Fibroblast of lung (primary cell): ENCODE measurements at places on chromosomes 2 and 18.

DNA sequence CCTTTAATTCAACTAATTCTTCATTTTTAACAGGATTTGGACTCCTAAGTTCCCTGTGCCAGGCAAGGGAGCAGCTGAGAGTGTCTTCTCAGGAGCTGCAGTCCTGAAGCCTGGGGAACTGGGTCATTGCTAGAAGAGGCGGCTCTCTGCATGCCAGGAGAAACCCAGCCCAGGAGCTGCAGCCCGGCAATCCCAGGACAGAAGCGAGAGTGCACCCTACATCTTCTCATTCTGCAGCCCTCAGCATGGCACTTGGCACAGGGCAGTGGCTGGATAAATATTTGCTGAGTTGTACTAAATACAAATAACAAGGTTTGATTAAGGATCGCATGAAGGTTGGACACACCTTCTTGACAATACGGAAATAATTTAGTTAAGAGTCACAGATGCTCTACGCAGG, 244.9 kb upstream of the PXDN start:
- DNase-seq = no peak

- no peak for DNase-seq
Observed at GRCh38 chr2:40957508-40957907, 505.6 kb upstream of the SLC8A1 start.

DNA sequence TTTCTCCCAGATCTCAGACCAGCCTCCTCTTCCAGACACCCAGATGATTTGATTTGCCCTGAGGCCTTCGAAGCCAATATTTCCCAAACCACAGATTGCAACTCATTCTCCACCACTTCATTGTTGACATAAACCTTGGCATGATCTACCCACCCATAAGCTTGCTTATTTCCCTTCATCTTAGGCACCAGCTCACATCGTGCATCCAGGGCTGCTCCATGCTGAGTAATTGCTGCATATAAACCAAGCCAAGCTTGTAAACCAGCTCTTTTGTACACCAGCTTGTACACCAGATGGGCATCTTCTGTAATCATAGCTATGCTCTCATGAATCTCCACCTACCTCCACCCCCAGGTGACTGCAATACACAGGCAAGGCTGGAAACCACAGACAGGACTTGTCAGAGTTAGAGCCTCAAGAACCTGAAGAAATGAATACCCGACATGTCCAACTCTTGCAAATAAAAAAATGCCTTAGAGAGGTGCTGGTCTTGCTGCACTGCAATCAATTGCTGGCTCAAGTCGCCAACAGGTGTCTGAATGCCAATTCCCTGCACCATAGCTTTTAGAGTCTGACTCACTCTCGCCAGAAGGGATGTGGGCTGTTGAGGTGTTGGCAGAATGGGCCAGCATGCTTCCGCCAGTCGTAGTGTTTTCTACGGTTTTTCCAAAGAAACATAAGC, 31.5 kb downstream of the TRABD2A start:
- DNase-seq = peak; percentile 61

GRCh38 chr2:70388128-70388527, 86.3 kb upstream of the FAM136A start:
- DNase-seq = no peak

DNA sequence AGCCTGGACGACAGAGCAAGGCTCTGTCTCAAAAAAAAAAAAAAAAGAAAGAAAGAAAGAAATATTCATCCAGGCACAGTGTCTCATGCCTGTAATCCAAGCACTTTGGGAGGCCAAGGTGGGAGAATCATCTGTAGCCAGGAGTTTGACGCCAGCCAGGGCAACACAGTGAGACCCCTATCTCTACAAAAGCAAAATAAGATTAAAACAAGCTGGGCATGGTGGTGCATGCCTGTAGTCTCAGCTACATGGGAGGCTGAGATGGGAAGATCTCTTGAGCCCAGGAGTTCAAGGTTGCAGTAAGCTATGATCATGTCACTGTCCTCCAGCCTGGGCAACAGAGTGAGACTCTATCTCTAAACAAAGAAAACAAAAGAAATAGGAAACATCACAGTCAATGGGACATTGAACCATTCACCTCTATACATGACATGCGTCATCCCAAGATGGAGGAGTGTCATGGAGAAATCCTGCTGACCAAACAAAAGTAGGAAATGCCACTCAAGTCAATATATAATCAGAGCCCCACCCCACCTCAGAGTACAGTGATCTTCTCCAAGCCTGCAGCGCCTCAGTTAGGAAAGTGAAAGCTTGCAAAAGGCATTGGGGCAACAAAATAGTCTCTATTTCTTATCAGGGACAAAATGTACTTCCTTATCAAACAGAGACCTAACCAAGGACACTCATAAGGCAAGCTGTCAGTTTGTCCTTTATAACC, 9.8 kb downstream of the FEV start:
- DNase-seq = no peak

- DNase-seq = no peak
Observed at GRCh38 chr2:221494556-221494955, 77.5 kb downstream of the EPHA4 start.

- no peak for DNase-seq
Observed at GRCh38 chr2:3208591-3208990, 169.0 kb downstream of the EIPR1 start.

GRCh38 chr18:5287854-5288253, 7.7 kb downstream of the ZBTB14 start:
- DNase-seq = no peak

DNA sequence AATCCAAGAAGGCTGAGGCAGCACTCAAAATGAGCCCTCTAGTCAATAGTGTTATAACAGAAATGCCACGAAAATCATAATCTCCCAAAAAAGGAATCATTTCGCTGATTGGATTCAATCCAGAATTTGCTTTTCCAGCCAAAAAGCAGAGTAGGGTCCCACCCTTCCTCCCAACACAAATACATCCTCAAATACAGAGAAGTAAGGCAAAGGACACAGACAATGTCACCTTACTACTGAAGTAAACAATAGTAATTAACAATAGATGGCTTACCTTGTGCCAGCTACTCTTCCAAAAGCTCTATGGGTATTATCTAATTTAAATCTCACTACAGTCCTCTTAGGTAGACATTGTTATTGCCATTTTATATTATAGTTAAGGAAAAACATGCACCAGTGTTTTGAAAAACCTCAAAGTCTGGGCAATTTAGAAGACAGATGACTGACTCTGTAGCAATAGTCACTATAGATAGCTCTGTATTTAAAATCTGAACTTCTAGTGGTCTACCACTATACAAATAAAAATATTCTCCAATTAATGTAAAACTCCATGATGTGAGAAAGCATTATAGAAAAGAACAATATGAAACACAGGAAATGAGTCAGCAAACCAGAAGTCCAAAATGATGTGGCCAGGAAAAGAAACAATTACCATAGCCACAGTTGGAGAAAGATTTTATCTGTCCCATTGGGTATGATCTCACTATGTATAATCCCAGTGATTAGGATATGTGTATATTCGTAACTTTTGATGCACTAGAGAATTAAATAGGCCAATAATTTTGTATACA, 305.0 kb upstream of the ERBB4 start:
- peak; percentile 89 for DNase-seq

GRCh38 chr2:219125886-219126270, 34.7 kb downstream of the NHEJ1 start:
- DNase-seq = peak; percentile 33

DNA sequence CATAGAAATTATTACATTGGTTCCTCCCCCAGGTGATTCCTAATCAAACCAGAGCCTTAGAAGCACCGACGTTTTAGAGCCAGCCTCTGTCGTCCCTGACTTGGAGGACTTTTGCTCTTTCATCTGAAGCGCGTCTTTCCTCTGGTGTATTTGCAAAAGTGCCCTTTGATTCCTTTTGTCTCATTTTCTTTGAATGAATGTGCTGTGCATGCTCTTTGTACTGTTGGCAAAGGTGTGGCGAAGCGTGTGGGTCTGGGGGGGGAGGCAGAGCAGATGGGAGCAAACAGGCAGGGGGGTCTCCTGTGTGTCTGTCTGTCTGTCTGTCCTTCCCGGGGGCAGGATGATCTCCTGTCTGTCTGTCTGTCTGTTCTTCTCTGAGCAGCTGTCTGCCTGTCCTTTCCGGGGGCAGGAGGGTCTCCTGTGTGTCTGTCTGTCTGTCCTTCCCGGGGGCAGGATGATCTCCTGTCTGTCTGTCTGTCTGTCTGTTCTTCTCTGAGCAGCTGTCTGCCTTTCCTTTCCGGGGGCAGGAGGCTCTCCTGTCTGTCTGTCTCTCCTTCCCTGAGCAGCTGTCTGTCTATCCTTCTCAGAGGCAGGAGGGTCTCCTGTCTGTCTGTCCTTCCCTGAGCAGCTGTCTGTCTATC, 205.5 kb upstream of the MYT1L start:
- DNase-seq = no peak

- no peak for DNase-seq
Observed at GRCh38 chr2:37098416-37099118, 14.2 kb downstream of the GPATCH11 start.

- DNase-seq = no peak
Observed at GRCh38 chr2:109299536-109299935, 170.5 kb downstream of the SH3RF3 start.

DNA sequence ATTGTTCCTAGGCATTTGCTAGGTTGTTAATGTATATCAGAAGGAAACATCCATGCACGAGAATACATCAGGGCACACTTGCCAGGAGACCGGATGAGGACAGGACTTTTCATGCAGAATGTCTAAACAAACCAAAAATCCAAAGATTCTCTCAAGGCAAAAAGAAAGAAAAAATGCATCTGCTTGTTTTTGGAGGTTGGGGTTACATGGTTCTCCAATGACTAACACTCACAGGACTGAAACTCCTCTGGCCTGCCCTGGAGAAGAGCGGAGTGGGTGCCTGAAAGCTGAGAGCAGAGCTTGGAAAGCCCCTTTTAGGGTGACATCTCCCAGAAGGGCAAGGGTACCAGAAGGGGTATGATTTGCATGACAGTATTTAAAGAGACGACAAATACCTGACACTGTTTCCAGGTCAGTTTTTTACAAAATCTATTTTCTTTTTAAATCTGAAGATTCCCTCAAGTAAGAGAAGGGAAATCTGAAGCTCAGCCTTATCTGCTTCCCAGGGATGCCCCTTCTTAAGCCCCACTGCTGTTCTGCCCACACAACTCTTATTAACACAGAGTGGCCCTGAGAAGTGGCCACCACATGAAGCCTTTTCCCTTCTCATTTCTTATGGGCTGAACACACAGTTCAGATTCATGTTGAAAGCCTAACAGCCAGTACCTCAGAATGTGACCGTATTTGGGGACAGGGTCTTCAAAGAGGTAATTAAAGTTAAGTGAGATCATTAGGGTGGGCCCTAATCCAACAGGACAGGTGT, 216.4 kb downstream of the STK39 start:
- DNase-seq = peak; percentile 68

DNA sequence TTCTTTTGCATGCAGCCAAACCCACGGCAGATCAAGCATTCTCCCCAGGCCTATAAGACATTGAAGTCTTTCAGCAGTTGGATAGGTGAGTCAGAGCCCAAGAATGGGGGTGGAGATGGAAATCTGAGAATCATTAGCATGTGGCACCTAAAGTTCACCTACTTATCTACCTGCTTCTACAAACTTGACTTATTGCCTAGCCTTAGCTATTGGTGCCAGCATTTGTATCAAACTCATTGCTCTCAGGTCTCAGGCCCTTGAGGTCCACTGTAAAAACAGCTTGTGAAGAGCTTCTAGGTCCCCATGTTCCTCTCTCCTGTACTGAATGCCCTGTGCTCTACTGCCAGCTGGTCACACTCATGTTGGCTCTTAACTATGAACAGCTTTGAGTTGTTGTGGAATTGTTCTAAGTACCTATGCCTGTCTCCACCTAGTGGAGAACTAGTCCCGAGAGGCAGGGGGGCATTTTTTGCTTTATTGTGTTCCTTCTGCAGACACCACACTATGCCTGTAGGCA, 278.4 kb upstream of the SPRED2 start:
- peak; percentile 18 for DNase-seq

GRCh38 chr2:27765621-27766286, 5.8 kb upstream of the MRPL33 start:
- peak; percentile 66 for DNase-seq

DNA sequence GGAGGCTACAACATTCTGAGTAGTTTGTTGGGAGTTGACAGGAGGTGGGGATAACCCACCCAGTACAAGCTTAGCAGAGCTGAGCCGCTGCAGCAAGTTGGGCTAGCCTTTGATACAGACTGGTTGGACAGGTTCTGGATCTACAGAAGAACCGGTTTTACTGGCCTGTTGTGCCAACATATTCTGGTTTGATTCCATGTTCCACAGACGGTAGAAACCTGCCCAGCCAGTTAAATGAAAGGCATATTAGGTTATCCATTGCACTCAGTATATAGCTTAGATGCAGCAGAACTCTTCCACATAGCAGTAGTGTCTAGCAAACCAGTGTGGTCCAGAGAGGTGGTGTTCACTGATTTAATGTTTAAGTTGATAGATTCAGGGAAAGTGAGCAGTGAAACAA, 19.3 kb upstream of the RBBP8 start:
- DNase-seq = no peak

GRCh38 chr2:106219813-106220212, 25.7 kb upstream of the UXS1 start:
- no peak for DNase-seq

GRCh38 chr2:72144274-72144631, 3.4 kb downstream of the CYP26B1 start:
- no peak for DNase-seq

- peak; percentile 93 for DNase-seq
Observed at GRCh38 chr2:43226558-43226954, at the start of gene ZFP36L2. ZFP36L2 (minus strand) TSS chr2:43226606; CDS start chr2:43226315, 291 bp downstream.

GRCh38 chr2:168916331-168916675, 15.2 kb downstream of the G6PC2 start:
- DNase-seq = no peak

- DNase-seq = no peak
Observed at GRCh38 chr2:108392029-108392428, 14.3 kb downstream of the SULT1C4 start.
